ENCODE measurements at places on chromosomes 5 and 9.

GRCh38 chr5:117212866-117213265 is 638.2 kb upstream of the SEMA6A start:
- no peak for DNase-seq

DNA sequence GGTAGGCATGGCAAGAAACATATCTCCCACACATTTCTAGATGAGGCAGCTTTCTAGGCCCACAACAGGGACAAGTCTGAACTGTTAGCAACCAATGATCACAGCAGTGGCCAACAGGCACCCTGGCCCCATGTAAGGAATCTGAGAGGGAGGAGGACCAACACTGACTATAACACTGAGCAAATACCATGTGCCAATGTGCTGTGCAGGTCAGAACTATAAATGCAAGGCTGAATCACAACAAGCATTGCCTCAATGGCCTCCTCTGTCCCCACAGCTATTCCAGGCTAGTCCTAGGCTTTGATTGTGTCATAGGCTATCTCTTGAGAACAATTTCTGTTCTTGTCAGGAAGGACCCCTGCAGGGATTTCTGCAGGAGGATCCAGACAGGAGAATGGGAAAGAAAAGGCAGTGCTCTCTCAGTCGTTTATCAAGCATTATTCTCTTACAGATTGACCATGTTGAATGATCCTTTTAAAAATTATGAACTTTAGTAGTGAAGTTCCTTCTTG is 221.2 kb downstream of the TLE1 start:
- DNase-seq, result no peak

DNA sequence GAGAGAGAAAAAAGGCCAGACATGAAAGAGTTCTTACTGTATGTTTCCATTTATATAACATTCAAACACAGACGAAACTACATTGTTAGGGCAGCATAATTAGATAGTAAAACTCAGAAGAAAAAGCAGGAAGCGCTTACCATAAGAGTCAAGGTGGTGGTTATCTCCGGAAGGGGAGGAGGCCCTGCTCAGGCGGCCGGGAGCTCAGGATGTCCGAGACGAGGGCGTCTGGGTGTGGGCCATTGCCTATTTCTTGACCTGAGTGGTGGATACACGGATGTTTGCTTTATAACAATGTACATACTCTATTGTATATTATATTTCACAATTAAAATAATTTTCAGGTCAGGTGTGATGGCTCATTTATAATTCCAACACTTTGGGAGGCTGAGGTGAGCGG is 80.9 kb upstream of the COL5A1 start:
- no peak for DNase-seq

DNA sequence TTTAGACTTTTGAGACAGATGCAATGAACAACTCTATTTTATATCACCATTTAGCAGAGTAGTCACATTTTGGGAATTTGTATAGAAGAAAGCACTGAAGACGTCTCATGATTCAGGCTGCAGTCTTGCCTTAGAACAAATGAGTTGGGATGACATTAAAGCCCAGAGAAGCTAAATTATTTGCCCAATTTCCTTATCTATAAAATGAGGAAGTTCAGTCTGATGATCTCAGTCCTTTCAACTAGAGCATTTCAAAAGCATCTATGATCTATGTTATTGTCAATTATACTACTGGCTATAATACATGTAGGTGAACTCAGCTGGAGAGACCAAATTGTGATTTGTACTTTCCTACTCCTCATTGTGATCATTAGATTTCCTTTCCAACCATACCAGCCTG is 154.1 kb downstream of the OSTF1 start:
- no peak for DNase-seq

DNA sequence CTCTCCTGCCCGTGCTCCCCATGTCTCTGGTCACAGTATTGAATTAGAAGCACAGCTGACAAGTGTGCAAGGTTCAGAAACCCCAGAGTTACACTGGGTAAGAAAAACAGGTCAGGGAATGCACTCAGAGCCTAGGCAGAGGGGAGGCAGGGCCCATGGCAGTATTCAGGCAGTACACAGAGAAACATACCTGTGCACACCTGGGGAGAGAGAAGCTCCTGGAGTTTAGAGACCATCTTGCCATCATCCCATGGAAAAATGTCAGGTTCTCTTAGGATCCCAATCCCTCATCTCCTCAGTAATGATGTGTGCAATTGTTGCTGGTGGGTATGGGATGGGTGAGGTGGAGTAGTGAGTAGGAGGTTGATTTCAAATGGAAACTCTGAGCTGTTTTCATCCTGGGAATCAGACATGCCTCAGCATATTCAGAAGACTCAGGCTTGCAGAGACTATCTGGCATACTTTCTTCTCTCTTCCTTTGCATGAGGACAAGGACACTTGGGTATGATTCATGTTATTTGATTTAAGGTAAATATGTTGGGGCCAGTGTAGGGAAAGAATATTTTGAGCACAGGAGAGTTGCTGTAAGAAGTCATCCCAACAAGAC is 228.5 kb downstream of the ESM1 start:
- no peak for DNase-seq

- DNase-seq, result no peak
Observed at GRCh38 chr5:96652769-96653454, 9.3 kb upstream of the CAST start.

- DNase-seq, result no peak
Observed at GRCh38 chr9:21672761-21673160, 129.7 kb upstream of the MTAP start.

- DNase-seq, result no peak
Observed at GRCh38 chr9:131013015-131013755, 4.2 kb downstream of the LAMC3 start.

GRCh38 chr9:93221044-93221443 is 37.1 kb downstream of the WNK2 start:
- no peak for DNase-seq
